GM13977 (cell line): ENCODE measurements at places on chromosomes 6 and 20.

GRCh38 chr6:14656649-14657048 is 539.1 kb downstream of the CD83 start:
- DNase-seq: no peak

DNA sequence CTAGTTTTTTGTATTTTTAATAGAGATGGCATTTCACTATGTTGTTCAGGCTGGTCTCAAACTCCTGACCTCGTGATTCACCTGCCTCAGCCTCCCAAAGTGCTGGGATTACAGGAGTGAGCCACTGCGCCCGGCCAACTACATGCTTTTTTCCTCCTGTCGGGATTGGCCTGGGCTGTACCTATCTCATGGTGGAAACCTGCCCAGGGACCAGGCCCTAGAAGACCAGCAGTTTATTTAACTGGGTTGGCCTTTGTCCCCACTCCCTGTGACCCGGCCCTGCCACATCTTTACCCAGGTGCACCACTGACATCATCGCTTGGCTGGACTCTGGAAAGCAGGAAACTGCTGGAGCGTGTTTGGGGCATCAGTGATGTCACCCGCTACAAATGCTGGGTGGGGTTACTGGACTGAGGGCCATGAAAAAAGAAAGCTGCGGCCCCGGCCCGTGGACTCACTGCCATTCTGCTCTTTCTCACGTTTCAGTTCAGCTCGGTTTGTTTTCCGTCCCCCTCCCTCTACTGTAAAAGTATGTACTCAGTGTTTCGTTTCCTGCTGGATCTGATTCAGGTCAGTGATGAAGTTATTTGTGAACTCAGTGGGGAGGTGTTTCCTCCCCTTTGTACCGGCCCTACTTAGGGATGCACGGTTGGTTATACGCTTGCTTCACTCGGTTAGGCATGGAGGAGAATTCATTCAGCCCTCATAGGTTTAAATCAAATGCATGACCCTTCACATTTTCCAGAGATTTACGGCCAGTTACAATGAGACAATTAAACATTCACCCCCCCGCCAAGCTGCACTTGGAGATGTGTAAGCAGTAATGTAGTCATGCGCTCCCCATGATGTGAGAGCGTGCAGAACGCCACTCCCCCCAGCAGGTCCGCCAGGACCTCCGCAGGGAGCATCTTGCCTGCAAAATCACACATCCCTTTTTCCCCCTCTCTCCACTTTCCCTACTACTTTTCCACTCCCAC is 179.3 kb downstream of the MTHFD1L start:
- DNase-seq: no peak

DNA sequence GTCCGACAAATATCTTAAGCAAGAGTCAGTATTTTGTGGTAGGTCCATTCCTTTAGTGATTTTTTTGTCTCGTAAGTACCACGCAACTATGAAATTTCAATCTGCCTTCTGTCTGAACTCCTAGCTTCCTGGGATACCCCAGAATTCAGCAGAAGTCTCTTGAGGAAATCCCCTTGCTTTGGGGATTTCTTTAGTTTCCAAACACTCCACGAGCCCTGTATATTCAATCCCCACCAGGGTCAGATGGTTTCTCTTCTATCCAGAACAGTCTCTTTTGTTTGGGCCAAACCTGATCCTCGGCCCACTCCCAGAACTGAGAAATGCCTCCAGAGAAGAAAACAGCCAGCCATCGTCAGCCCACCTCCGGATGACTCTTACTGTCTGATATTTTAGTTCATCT is 113.0 kb downstream of the CHD6 start:
- DNase-seq: no peak

- DNase-seq: no peak
Measured at GRCh38 chr20:11378252-11378651, 539.4 kb upstream of the BTBD3 start.

DNA sequence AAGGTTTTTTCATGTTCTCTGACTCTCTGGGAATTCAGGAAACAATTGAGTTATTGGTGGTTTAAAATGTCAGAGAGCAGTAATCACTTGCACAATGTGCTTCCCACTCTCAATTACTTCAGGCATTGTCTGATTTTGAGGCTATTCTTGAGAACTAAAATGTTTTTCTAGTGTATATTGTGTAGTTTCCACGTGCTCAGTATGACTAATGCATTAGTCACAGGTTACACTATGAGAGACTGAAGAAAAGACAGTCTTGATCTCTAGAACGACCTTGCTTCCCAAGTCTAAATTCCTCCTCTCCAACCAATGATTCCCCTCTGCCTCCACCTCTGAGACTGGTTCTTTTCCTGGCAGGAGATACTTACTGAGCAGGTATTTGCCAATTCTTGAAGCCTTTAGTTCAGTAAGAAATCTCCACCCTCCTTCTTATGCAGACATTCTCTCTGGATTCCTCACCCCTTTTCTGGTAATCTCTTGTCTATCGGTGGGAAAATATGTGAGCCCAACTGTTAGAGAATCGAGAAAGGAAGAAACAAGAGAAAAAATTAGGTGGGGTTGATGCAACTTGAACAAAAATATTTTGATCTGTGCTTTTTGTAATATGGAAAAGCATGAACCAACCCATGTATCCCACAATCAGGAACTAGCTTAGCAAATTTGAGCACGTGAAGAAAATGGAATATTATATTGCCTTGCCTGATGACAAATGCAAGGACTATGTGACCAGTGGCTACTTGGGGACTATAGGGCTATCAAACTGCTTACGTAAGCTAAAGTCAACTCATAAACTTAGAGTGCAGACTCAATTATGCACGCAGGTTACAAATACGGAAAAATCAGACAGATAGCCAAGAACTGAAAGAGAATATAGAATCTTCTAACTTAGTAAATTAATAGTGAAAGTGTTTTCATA is 61.1 kb upstream of the SLC22A16 start:
- DNase-seq: peak; percentile 30

GRCh38 chr6:136772685-136773472 is 19.4 kb downstream of the MAP3K5 start:
- DNase-seq: no peak

GRCh38 chr20:20765696-20766365 is 53.4 kb upstream of the RALGAPA2 start:
- no peak for DNase-seq

- DNase-seq: no peak
Measured at GRCh38 chr6:158249340-158249836, 62.9 kb upstream of the TULP4 start.

- DNase-seq: no peak
Measured at GRCh38 chr20:33010133-33010504, 2.6 kb downstream of the BPIFB2 start.

- no peak for DNase-seq
Measured at GRCh38 chr6:25903467-25904099, 26.9 kb downstream of the SLC17A2 start.

DNA sequence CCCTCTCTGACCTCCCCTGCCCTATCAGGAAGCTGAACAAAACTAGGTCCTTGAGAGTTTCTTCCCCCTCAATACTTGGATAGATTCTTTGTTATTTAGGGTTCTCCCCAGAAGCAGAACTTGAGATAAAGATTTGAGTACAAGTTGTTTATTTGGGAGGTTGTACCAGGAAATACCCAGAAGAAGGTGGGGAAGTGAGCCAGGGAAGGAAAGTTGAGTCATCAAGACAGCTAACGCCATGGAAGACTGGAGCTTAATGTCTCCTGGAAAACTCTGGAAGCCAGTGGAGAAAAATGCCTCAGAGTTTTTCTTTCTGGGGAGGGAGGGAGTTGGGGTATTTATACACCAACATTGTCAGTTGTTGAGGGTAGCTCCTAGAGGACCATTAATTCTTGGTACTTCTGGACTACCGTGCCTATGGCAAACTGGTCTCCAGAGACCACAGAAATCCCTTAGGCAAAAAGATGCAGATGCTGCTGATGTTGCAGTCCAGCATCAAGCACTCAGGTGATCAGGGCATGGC is 102.6 kb upstream of the ZFP64 start:
- DNase-seq: no peak

DNA sequence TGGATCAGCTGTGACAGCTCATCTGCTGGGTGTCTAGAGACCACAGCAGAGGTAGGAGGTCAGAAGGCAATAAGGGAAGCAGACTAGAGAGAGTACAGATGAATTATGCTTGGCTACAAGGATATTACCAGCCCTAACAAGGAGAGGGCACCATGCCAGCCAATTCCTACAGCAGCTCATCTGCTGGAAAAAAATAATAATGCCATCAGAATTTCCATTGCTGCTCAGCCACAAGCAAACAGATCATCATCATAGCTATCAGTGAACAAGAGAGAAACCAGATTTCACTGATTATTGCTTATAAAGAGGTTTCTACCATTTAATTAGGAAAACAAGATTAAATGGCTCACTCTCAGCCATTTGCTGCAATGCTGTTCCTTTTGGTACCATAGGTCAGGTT is 66.5 kb downstream of the PSMG4 start:
- no peak for DNase-seq

GRCh38 chr6:130152908-130153510 is 69.7 kb downstream of the SAMD3 start:
- no peak for DNase-seq

DNA sequence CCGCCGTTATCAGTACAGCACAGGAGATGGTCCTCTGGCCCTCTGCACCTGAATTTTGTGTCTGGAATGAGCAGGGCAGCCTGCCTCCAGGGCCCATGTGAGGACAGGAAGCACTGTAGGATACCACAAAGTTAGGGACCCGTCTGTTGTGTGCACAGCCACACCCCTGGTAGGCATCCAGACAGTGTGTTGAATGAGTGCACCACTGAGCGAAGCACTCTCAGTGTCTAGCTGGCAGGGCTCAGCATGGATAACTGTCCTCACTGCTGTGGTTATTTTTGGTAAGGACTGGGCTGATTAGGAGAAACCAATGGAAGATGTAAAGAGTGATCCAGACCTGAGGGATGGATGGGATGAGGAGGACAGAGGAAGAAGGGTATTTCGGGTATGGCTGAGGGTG is 178.7 kb downstream of the CLIC5 start:
- DNase-seq: no peak

- DNase-seq: no peak
Measured at GRCh38 chr20:51695574-51696303, 72.5 kb downstream of the ATP9A start.

DNA sequence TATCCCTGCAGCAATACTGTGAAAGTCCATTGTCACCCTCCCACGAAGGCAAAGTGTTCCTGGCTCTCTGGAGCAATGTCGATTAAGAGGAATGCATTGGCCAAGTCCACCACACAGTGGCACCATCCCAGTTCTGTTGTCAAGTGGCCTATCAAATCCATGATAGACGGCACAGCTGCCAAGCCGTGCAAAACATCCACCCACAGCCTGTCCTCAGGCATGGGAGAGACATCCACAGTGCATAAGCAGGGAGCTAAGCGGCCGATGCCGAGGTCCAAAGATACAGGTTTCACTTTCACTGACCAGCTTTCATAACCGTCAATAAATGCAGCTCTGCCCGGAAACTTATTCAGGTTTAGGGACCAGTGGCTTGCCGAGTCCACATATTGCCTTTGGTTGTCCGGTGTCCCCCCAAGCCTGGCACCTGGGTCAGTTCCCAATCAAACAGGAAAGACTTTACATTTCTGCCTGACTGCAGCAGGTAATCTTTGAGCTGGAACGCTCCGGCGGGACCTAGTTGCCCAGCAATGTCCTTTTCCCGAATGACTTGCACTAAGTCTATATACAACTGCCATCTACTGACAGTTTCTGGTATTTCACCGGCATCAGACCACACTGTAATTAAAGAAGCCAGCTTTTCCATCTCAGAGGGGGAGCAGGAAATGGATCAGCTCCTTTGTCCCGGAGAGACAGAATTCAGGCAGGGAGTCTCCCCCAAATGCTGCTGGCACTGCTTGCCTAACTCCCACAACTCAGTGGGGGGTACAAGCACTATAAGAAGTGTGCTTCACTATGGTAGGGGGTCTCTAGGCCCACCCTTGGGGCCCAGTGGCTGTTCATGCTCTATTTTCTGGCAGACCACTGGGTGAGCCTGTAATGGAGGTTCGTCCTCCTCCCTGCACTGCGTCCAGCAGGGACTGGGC is 6.3 kb downstream of the ZKSCAN3 start:
- DNase-seq: peak; percentile 68

DNA sequence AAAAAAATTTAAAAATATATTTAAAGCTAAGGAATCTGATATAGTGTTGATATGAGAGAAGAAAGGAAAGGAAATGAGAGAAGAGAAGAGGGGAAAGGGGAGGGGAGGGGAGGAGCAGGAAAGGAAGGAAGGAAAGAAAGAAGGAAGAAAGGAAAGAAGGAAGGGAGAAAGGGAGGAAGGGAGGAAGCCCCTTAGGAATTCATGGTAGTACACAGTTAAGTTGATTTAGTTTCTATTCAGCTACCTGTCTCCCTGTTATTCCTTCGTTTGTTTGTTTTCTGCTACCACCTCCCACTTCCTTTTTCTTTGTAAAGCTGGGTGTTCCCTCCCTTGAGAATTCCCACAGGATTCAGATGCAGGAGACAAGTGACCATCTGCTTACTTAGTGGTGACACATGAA is 1025.4 kb upstream of the FLRT3 start:
- no peak for DNase-seq

GRCh38 chr6:20333721-20334269 is 67.9 kb upstream of the E2F3 start:
- no peak for DNase-seq

- no peak for DNase-seq
Measured at GRCh38 chr20:39298571-39299506, 336.7 kb downstream of the DHX35 start.
